ENCODE measurements at places on chromosomes 3 and 15. TPM values are rescaled to one million over a fixed set of nuclear protein-coding genes. Genes with fewer than 3 reads are reported as not detected.

Gene CIDEC
- total RNA-seq, result not detected

Gene CPLX3
- not detected for total RNA-seq

Gene COLQ
- 2.3 TPM for total RNA-seq

Gene RBM6
- 142 TPM for total RNA-seq

Gene PYGO1
- total RNA-seq, result not detected

Gene REC114
- total RNA-seq, result not detected

Gene MESD
- total RNA-seq, result 27.8 TPM

Gene COL7A1
- total RNA-seq, result 1.1 TPM

Gene OR4F15
- not detected for total RNA-seq

Gene GP5
- 0.53 TPM for total RNA-seq

Gene CLDN16
- total RNA-seq, result not detected

Gene ST8SIA2
- not detected for total RNA-seq

Gene GCSAM
- total RNA-seq, result 9.5 TPM

Measured in activated CD8-positive, alpha-beta memory T cell treated with anti-CD3 and anti-CD28 coated beads, Interleukin-2, amount 10 ng/mL, durations not matched to agents 7 days and 5 days (primary cell).